ENCODE measurements at places on chromosomes 3 and 15. TPM values are rescaled to one million over a fixed set of nuclear protein-coding genes. Genes with fewer than 3 reads are reported as not detected.

GRCh38 chr3:69439643-69440270 lies 53.9 kb upstream of the FRMD4B start:
- DNase-seq, result no peak
- no peaks in the 10 kb centered on the region for H3K36me3 ChIP-seq
- no peaks in the 10 kb centered on the region for H3K4me1 ChIP-seq
- H3K27ac ChIP-seq, result no peak overlapping the region

- H3K27me3 ChIP-seq, result no peaks in the 10 kb centered on the region
- H3K4me3 ChIP-seq, result no peak overlapping the region
- no peaks in the 10 kb centered on the region for H3K4me1 ChIP-seq
- DNase-seq, result no peak
- no peak overlapping the region for H3K27ac ChIP-seq
These were observed 103.1 kb downstream of the DLG1 start for GRCh38 chr3:197195326-197195725.

GRCh38 chr3:148861277-148861869 lies 3.7 kb upstream of the CPA3 start:
- H3K36me3 ChIP-seq, result no peaks in the 10 kb centered on the region
- no peak overlapping the region for H3K27ac ChIP-seq
- H3K4me1 ChIP-seq, result no peaks in the 10 kb centered on the region
- no peak for DNase-seq

- H3K27ac ChIP-seq, result no peak overlapping the region
- H3K36me3 ChIP-seq, result no peaks in the 10 kb centered on the region
- H3K27me3 ChIP-seq, result no peaks in the 10 kb centered on the region
- no peaks in the 10 kb centered on the region for H3K4me1 ChIP-seq
These were observed 8.0 kb upstream of the THRB start for GRCh38 chr3:24502690-24503089.

DNA sequence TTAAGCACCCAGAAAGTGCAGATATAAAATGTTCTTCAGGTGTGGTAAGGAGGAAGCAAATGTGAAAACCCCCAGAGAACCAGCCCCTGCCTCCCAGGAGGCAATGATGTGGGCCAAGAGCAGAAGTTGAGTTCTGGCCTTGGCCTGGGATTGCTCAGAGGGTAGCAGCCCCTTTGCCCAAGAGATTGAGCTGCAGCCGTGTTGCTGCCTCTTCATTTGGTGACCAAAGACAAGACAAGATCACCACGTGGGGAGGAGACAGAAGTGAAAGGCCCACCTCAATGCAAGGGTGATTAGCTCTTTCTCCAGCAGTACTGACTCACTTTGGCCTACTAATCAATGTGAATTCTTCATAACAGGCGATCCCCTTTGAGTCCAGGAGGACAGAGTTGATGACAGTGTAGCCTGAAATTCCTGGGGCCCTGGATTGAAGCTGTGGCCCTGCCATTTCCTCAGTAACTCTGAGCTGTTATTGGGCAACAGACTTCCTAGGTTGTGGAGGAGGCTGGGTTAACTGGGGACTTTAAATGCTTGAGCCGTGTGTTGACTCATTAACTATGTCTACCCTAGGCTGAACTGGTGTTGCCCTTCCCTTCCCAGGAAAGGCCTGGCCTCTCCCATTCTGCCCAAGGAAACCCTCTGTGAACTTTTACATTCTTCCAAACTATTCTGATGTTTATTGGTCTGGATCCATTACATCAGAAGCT lies 86.5 kb downstream of the ST6GAL1 start:
- peak overlapping the region; percentile 8 for H3K27ac ChIP-seq
- no peak overlapping the region for H3K4me3 ChIP-seq
- no peaks in the 10 kb centered on the region for H3K36me3 ChIP-seq
- no peak for DNase-seq

DNA sequence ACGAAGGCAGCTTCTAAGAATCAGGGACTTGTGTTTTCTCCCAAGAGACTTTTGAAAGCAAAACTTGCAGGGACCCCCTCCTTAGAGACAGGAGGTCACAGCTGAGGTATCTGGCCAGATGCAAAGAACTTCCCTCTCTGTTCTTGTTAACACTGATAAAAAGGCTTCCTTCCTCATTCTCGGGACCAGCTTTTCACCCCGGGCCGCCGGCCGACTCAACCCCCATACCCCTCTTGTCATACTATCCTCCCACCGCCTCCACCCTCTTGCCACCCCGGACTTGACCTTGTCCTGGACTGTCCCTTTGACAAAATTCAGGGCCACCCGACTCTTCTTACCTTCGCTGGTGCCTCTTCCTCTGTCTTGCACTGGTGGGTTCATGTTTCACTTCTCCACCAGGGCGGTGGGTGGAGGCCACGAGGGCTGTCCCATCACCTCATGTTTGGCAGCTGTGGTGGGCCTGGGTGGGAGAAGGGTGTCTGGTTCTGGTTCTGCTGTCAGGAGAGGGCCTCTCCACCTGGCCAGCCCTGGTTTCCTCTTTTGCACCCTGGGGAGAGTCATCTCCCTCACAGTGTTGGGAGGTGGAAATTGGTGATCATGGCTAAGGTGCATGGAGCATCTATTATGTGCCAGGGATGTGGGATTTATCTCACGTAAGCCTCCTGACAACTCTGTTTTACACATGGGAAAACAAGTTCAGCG lies 32.5 kb downstream of the BHLHE40 start:
- H3K4me3 ChIP-seq, result no peak overlapping the region
- peaks cover 2% of the 10 kb centered on the region for H3K4me1 ChIP-seq
- no peaks in the 10 kb centered on the region for H3K27me3 ChIP-seq
- no peak overlapping the region for H3K27ac ChIP-seq

DNA sequence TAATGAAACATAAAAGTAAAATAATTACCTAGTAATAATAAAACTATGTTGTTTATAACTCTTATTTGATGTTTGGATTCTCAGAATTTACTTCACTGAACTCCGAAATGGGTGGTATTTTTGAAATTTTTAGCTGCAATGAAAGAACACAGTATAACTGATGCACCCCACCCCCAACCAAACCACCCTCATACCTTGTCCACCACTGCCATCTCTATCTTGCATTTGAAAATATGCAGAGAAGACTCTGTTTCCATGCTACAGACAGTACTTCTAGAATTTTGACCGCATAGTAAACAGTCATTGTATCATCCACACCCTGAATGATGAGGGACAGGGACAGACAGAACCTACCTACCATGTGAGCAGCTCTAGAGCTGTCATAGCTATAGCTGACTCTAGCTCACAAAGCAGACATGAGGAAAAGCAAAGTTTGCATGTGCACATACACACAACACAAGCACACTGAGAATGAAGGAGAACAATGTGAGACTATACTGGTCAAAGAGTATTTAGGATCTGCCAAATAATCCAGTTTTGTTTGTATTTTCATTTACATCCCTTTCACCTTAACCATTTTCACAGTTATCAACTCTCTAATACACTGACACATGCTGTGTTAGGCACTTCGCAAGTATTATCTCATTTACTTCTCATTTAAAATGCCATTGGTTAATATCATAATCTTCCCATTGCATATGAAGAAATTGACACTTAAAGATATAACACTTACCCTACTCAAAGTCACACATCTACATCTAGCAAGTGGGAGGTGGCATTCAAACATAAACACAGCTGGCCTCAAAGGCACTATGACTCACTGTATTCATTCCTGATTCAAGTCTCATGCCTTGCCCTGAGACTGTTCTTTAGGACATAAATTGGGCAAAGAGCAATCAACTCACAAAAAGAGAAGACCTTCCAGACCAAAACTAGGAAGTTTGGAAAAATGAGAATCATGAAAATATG lies 1014.7 kb upstream of the CFAP20DC start:
- H3K4me3 ChIP-seq, result no peak overlapping the region
- H3K4me1 ChIP-seq, result no peaks in the 10 kb centered on the region
- no peak overlapping the region for H3K27ac ChIP-seq
- H3K36me3 ChIP-seq, result no peaks in the 10 kb centered on the region
- DNase-seq, result no peak

DNA sequence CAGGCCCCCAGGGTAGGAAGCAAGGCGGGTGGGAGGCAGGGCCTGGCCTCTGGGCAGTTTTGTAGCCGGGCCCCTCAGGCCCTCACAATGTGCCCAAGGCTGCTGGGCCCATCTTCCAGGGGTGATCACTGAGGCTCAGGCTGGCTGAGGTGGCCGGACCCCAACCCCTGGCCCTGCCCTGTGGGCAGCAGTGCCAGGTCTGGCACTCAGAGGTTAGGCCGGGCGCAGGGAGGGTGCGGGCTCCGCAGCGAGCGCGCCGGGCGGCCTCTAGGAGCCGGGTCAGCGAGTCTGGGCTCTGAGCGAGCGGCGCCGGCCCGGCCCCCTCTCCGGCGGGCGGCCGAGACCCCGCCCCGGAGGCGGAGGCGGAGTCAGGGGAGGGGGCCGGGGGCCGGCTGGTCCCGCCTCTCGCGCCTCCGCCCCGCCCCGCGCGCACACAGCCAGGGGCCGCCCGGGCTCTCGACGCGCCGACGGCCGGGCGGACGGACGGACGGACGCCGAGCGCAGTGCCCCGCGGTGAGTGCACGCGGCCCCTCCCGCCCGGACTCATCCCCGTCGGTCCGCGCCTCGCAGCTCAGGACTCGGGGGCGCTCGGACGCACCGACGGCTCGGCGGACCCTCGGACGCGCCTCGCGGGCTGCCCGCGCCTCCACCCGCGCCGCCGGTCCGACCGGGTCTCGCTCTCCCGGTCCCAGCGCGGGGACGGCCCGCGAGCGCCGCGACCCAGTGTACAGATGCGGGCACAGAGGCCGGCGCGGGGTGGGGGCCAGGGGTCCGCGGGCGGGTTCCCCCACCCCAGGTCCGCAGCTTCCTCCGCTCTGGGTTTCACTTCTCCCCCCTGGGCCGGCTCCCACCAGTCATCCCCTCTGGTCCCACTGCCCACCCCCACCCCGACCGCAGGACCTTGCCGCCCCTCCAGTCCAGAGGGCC lies at the start of gene FBLN2:
Gene FBLN2 (plus strand): TSS at position 430 of the 927 bp plus-strand sequence. CDS start 21,231 bp downstream, outside the sequence.
- DNase-seq, result no peak
- no peak within 1 kb of the TSS for H3K27ac ChIP-seq
- H3K4me1 ChIP-seq, result peaks cover 2% of the 10 kb centered on the region

DNA sequence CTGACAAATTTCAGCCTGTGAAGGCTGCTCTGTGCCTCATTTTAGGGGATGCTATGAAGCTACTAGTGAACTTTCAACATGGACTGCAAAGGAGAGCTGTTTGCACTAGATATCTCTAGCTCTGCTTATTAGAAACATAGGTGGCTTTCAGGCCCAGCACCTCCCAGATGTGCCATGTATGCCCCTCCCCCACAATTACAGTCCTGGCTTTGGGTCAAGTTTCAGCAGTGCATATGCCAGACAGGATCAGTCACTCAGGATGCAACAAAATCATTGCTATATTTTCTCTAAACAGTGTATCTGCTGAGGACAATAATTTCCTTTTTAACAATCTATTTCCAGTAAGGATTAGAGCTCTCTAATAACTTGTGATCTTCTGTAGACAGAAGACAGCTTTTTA lies 178.8 kb upstream of the STAC start:
- no peaks in the 10 kb centered on the region for H3K36me3 ChIP-seq
- no peak for DNase-seq
- H3K4me1 ChIP-seq, result no peaks in the 10 kb centered on the region

DNA sequence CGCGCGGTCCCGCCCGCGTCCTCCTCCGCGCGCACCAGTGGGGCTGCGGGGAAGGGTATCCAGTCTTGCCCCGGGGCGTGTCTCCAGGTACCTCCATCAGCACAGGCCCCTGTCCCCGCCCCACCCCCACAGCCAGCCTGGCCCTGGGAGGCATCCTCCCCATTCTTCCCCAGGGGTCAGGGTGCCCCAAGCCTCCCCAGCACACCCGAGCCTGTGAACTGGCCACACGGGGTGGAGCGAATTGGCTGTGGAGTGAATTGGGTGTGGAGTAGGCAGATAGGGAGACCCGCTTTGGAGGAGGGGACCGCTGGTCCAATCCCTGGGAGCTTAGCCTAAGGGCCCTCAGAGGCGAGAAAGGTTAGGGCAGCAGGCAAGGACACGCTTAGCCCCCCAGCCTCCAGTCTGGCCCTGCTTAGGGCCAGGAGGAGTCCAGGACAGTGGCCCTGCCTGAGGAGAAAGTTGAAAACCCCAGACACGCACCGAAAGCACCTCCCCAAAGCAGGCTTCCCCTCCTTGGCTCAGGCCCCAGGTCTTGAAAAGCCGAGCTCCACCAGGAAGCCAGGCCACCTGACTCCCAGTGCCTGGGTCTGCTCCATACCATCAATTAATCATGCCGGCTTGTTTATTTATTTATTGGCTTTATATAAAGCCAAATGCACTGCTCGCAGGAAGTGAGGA lies 107.7 kb upstream of the SLC6A11 start:
- peaks cover 4% of the 10 kb centered on the region for H3K4me1 ChIP-seq
- no peak overlapping the region for H3K4me3 ChIP-seq
- peaks cover 14% of the 10 kb centered on the region for H3K27me3 ChIP-seq
- no peak overlapping the region for H3K27ac ChIP-seq
- DNase-seq, result no peak
- no peaks in the 10 kb centered on the region for H3K36me3 ChIP-seq

The ANKRD63 gene
- total RNA-seq, result not detected

The KIF15 gene
- under 0.01 TPM for total RNA-seq

The USP50 gene
- total RNA-seq, result not detected

The TM4SF18 gene
- 12.6 TPM for total RNA-seq

The CPLX3 gene
- not detected for total RNA-seq

The CLDN16 gene
- 0.75 TPM for total RNA-seq
